ENCODE measurements at places on chromosomes 5 and 9. TPM values are rescaled to one million over a fixed set of nuclear protein-coding genes. Genes with fewer than 3 reads are reported as not detected.

- peak; percentile 55 for DNase-seq
- H3K27ac ChIP-seq: peak within 1 kb of the TSS; percentile 74
- peaks cover 23% of the 10 kb centered on the region for H3K4me1 ChIP-seq
- peak within 1 kb of the TSS; percentile 77 for H3K4me3 ChIP-seq
- no peaks in the 10 kb centered on the region for H3K36me3 ChIP-seq
- no peaks in the 10 kb centered on the region for H3K27me3 ChIP-seq
Observed at GRCh38 chr9:133991964-133992779, at the start of gene VAV2. TSS of gene VAV2 (minus strand) at chr9:133992324. CDS start at chr9:133992278, 46 bp downstream.

GRCh38 chr5:112738191-112738560, 491 bp downstream of the APC start:
- H3K36me3 ChIP-seq: no peaks in the 10 kb centered on the region
- no peak for DNase-seq
- peaks cover 9% of the 10 kb centered on the region for H3K4me1 ChIP-seq
- peak overlapping the region; percentile 71 for H3K4me3 ChIP-seq
- H3K27ac ChIP-seq: peak overlapping the region; percentile 71
- H3K27me3 ChIP-seq: no peaks in the 10 kb centered on the region

GRCh38 chr5:14358536-14358935, 215.4 kb downstream of the TRIO start:
- no peak overlapping the region for H3K4me3 ChIP-seq
- peaks cover 26% of the 10 kb centered on the region for H3K4me1 ChIP-seq
- H3K27me3 ChIP-seq: no peaks in the 10 kb centered on the region
- no peak overlapping the region for H3K27ac ChIP-seq
- peaks cover 18% of the 10 kb centered on the region for H3K36me3 ChIP-seq
- no peak for DNase-seq

- H3K4me3 ChIP-seq: no peak overlapping the region
- no peak overlapping the region for H3K27ac ChIP-seq
- H3K36me3 ChIP-seq: no peaks in the 10 kb centered on the region
- no peaks in the 10 kb centered on the region for H3K27me3 ChIP-seq
Observed at GRCh38 chr5:32625106-32625505, 39.7 kb downstream of the SUB1 start.

GRCh38 chr9:108207561-108208165, 648.1 kb downstream of the ACTL7B start:
- no peak overlapping the region for H3K27ac ChIP-seq
- no peaks in the 10 kb centered on the region for H3K27me3 ChIP-seq
- H3K4me1 ChIP-seq: no peaks in the 10 kb centered on the region
- H3K36me3 ChIP-seq: no peaks in the 10 kb centered on the region

- H3K4me3 ChIP-seq: no peak overlapping the region
- no peak for DNase-seq
- H3K36me3 ChIP-seq: no peaks in the 10 kb centered on the region
- no peaks in the 10 kb centered on the region for H3K27me3 ChIP-seq
- H3K4me1 ChIP-seq: no peaks in the 10 kb centered on the region
Observed at GRCh38 chr9:99601571-99602111, 220.0 kb upstream of the NR4A3 start.

GRCh38 chr5:93158841-93159240, 422.2 kb downstream of the NR2F1-AS1 start:
- H3K36me3 ChIP-seq: no peaks in the 10 kb centered on the region
- H3K4me3 ChIP-seq: no peak overlapping the region
- H3K27me3 ChIP-seq: no peaks in the 10 kb centered on the region
- no peak for DNase-seq
- H3K27ac ChIP-seq: no peak overlapping the region
- H3K4me1 ChIP-seq: peaks cover 11% of the 10 kb centered on the region

DNA sequence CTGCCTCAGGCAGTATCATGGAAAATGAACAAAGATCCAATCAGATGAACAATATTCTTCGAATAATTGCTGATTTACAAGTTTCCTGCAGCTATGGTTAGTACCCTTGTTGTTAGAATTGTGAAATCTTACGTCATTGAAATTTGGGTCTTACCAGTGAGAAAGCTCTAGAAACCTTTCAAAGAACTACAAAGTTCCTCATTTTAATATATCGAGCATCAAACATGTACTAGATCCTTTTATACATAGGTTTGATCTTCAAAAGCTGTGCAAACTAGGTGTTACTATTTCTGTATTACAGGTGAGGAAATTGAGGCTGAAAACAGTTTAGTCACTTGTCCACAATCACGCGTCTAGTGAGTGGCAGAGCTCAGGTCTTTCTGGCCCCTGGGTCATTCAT, 43.7 kb upstream of the ANGPTL2 start:
- no peaks in the 10 kb centered on the region for H3K27me3 ChIP-seq
- H3K27ac ChIP-seq: no peak overlapping the region
- no peak overlapping the region for H3K4me3 ChIP-seq
- peaks cover 10% of the 10 kb centered on the region for H3K36me3 ChIP-seq
- peaks cover 37% of the 10 kb centered on the region for H3K4me1 ChIP-seq

DNA sequence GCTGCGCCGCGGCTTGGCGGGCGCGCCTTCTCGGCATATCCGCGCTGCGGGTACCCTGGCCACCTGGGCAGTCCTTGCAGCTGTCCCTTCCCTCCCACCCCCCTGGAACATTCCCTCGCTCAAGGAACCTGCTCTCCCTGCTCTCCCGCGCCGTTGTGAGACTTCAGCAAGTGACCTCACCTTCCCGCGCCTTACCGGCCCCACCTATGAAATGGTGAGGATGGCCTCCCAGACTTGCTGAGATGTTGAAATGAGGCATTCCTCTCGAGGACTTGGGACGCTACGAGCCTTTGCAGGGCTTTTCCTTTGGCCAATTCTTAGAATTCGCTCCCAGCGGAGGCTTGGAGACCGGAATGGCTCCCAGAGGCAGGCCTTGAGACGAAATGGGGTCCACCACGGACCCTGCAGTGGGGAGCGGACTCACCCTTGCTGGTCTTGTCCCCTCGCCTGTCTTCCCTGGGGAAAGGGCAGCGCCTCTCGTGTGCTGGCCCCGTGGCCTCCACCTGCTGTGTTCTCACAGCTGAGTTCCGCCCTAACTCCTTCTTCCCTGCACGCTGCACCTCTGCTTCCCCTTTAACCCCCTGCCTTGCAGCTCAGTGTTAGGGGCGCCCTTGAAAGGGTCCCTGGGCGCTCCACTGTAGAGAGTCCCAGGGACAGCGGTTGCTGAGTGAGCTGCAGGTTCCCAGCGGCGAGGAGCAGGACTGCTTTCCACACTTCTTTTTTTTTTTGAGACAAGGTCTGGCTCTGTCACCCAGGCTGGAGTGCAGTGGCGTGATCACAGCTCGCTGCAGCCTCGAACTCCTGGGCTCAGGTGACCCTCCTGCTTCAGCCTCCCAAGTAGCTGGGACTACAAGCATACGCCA, 907 bp downstream of the HMCN2 start:
- H3K4me1 ChIP-seq: peaks cover 12% of the 10 kb centered on the region
- H3K36me3 ChIP-seq: no peaks in the 10 kb centered on the region
- peaks cover 63% of the 10 kb centered on the region for H3K27me3 ChIP-seq
- peak overlapping the region; percentile 29 for H3K27ac ChIP-seq
- H3K4me3 ChIP-seq: no peak overlapping the region
- DNase-seq: no peak

GRCh38 chr5:96385538-96385937, 47.5 kb downstream of the PCSK1 start:
- H3K27me3 ChIP-seq: no peaks in the 10 kb centered on the region
- no peak for DNase-seq
- H3K36me3 ChIP-seq: no peaks in the 10 kb centered on the region
- peak overlapping the region; percentile 74 for H3K27ac ChIP-seq

GRCh38 chr5:148951612-148952011, 111.2 kb downstream of the SH3TC2 start:
- no peaks in the 10 kb centered on the region for H3K36me3 ChIP-seq
- no peak for DNase-seq
- H3K4me1 ChIP-seq: no peaks in the 10 kb centered on the region
- no peak overlapping the region for H3K27ac ChIP-seq
- H3K4me3 ChIP-seq: no peak overlapping the region

DNA sequence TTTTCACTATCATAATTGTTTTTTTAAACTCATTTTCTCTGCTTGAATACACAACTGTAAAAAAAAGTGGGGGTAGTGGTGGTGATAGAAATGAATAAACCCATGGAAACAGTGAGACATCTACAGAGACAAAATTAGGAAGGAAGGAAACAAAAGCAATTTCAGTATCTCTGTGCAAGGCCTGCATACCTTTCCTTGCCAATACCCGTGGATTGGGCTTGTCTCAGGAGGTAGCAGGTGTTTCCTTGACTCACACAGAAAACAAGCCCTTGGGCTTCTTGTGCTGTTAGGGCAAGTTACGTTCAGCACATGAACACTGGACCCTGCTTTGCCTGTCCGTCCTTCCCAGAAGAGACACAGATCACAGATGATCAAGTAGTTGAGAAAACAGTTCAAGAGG, 372.2 kb downstream of the ZSWIM6 start:
- no peaks in the 10 kb centered on the region for H3K36me3 ChIP-seq
- no peak overlapping the region for H3K4me3 ChIP-seq
- no peaks in the 10 kb centered on the region for H3K4me1 ChIP-seq
- no peak for DNase-seq
- H3K27me3 ChIP-seq: no peaks in the 10 kb centered on the region
- H3K27ac ChIP-seq: no peak overlapping the region

- H3K36me3 ChIP-seq: no peaks in the 10 kb centered on the region
- H3K4me1 ChIP-seq: peaks cover 33% of the 10 kb centered on the region
- H3K27ac ChIP-seq: no peak overlapping the region
- H3K27me3 ChIP-seq: no peaks in the 10 kb centered on the region
- H3K4me3 ChIP-seq: no peak overlapping the region
- no peak for DNase-seq
Observed at GRCh38 chr9:114202849-114203248, 47.5 kb downstream of the COL27A1 start.

GRCh38 chr5:56838409-56839039, 23.2 kb downstream of the MAP3K1 start:
- peaks cover 52% of the 10 kb centered on the region for H3K4me1 ChIP-seq
- peak overlapping the region; percentile 61 for H3K27ac ChIP-seq
- DNase-seq: no peak
- no peak overlapping the region for H3K4me3 ChIP-seq
- no peaks in the 10 kb centered on the region for H3K27me3 ChIP-seq
- no peaks in the 10 kb centered on the region for H3K36me3 ChIP-seq

GRCh38 chr9:131334629-131335367, 45.3 kb downstream of the PLPP7 start:
- peak overlapping the region; percentile 73 for H3K27ac ChIP-seq
- H3K36me3 ChIP-seq: no peaks in the 10 kb centered on the region

DNA sequence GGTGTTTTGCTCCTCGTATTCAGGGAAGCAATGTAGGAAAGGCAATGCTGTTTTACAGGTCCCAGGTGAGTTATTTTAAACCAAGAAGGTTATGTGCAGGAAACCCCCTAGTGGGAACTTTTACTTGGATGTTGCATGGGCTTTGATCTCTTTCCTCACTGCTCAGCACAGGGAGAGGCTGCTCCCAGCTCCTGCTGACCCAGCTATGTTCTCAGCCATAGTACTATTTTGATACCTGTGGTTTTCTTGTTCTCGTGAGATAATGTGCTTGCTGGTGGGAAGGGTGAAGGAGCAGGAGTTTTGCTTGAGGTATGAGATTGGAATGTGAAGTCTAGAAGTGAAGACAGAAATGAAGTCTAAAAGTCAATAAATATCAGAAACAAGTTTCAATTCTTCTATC, 265.6 kb upstream of the FBXL7 start:
- H3K27ac ChIP-seq: no peak overlapping the region
- no peak overlapping the region for H3K4me3 ChIP-seq
- H3K36me3 ChIP-seq: no peaks in the 10 kb centered on the region
- DNase-seq: no peak
- no peaks in the 10 kb centered on the region for H3K27me3 ChIP-seq

DNA sequence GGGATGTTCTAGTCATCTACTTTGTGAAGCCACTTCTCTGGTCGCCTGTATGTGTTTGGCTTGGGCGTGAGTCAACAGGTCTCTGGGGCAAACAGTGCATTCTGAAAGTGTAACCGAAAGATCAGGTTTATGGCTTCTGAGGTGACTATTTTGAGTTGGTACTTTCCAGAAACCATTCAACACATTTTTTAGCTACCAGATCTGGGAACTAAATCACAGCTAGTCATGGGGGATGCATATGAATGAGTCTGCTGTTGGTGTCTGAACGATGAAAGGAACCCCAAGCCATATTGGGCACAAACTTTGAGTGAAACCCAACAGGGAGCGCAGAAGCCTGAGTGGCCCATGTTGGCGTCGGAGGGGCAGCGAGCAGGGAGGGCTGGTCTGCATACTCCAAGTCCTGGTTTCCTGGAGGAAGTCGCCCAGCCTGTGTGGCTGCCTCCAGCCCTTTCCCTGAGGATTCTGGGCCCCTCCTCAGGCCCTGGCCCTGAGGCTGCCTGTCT, 35.3 kb downstream of the UBE2QL1 start:
- H3K4me1 ChIP-seq: no peaks in the 10 kb centered on the region
- no peak overlapping the region for H3K4me3 ChIP-seq
- DNase-seq: no peak
- H3K36me3 ChIP-seq: no peaks in the 10 kb centered on the region
- no peak overlapping the region for H3K27ac ChIP-seq

PLAC8L1 gene
- total RNA-seq: not detected

NEURL1B gene
- 42.7 TPM for total RNA-seq

SMIM23 gene
- total RNA-seq: not detected

TMEM215 gene
- not detected for total RNA-seq

FBLL1 gene
- total RNA-seq: not detected

SLC36A3 gene
- not detected for total RNA-seq
